ENCODE measurements at places on chromosomes 13 and 19.
A peak's percentile ranks its signal among the peaks of the same experiment; 100 is the strongest.

- ATAC-seq = peak; percentile 8
These were observed at the start of gene CLEC11A for GRCh38 chr19:50723069-50723468. Gene CLEC11A, plus strand, starts transcription at chr19:50723364. Its CDS starts 162 bp downstream, at chr19:50723526.

GRCh38 chr19:42255766-42256745 is 1.1 kb upstream of the ERF start:
- peak; percentile 3 for ATAC-seq

- ATAC-seq = no peak
These were observed 80.5 kb downstream of the MBNL2 start for GRCh38 chr13:97302611-97303010.

DNA sequence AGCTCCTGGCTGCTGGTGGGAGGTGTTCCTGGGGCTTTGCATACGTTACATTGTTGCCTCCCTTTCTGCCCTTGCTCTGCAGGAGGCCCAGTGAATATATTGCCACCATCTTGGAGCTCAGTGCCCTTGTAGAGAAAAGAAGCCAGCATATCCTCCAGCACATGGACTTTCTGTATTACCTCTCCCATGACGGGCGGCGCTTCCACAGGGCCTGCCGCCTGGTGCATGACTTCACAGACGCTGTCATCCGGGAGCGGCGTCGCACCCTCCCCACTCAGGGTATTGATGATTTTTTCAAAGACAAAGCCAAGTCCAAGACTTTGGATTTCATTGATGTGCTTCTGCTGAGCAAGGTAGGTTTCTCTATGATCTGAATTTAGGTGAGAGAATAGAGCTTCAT is 10.5 kb downstream of the CYP4F12 start:
- ATAC-seq = no peak

DNA sequence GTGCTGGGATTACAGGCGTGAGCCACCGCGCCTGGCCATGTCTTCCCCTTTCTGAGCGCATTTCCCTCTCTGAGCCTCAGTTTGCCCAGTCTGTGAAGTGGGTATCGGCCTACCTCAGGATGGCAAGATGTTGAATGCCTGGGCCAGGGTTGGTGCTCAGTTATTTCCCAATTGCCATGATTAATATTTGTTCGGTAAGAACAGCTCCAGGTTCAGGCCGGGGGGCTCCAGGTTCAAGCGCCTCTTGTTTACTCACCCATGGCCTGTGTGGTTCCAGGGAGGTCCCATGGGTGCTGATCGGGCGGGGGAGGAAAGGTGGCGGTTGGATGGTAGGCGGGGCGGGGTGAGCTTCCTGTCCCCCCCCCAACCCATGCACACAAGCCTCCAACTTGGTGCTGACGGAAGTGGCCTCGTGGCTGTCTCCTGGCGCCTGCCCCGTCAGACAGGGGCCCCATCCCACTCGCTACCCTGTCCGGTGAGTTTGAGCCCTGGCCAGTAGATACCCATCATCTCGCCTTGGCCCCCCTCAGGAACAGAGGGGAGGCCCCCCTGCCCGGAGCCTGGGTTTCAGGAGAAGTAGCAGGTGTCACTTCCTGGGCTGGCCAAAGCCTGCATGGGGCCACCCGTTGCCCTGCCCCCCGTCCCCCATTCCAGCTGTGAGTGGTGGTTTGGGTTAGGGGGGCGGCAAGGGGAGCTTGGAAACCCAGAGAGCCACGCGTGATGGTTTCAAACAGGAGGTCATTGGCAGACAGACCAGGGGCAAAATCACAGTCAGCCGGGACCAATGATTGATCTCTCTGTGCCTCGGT is at the start of gene FCHO1:
TSS of gene FCHO1 (plus strand) at position 375 of the 809 bp plus-strand sequence. CDS start 3,688 bp downstream, outside the sequence.
- ATAC-seq = no peak

- no peak for ATAC-seq
These were observed 826 bp upstream of the BSG start for GRCh38 chr19:571566-571974.

DNA sequence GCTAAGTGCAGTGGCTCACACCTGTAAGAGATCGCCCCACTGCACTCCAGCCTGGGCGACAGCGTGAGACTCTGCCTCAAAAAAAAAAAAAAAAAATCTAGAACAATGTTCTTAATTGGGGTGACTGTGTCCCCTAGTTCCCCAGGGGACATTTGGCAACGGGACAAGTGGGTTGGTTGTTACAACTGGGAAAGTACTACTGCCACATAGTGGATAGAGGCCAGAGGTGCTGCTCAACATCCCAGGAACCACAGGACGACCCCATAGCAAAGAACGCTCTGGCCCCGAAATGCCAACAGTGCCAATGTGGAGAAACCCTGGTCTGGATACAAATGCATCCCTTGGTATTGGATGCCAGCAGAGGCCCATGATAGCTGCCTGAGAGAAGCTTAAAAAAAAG is 11.8 kb downstream of the NLRP12 start:
- no peak for ATAC-seq

DNA sequence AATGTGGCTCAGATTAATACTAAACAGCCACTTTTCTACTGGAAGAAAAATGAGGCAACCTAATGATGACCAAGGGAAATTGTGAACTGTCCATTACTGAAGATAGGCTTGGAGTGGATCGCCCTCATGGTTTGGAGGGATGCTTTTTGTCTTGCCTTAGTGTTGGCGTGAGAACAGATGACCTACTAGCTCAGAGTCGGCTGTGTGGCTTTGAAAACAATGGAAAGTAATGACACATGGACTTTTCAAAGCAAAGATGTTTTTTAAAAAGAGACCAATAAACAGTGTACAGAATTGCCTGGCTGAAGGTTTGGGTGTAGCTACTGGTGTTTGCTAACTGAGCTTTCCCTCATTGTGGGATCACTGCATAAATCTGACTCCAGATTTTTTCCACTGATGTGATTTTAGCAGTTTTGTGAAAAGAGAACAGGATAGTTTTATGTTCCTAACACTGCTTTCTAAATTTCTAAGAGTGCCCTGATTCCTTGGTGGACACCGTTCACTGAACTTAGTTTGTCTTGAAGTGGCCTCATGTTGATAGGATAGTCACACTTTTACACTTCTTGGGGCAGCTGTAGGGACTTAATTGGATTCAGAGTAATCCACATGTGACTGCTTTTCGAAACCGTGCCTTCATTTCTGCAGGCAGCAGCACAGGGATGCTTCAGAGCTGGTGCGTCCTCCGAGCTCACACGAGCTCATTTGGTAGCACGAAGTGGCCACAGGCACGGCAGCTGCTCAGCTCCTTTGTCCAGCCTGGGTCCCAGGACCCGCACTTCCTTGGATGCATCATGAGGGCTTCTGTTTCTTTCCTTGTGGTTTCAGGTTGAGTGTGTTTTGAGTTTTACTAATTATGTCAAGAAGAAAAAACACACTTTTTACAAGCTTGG is 4.3 kb downstream of the CEBPG start:
- ATAC-seq = no peak

DNA sequence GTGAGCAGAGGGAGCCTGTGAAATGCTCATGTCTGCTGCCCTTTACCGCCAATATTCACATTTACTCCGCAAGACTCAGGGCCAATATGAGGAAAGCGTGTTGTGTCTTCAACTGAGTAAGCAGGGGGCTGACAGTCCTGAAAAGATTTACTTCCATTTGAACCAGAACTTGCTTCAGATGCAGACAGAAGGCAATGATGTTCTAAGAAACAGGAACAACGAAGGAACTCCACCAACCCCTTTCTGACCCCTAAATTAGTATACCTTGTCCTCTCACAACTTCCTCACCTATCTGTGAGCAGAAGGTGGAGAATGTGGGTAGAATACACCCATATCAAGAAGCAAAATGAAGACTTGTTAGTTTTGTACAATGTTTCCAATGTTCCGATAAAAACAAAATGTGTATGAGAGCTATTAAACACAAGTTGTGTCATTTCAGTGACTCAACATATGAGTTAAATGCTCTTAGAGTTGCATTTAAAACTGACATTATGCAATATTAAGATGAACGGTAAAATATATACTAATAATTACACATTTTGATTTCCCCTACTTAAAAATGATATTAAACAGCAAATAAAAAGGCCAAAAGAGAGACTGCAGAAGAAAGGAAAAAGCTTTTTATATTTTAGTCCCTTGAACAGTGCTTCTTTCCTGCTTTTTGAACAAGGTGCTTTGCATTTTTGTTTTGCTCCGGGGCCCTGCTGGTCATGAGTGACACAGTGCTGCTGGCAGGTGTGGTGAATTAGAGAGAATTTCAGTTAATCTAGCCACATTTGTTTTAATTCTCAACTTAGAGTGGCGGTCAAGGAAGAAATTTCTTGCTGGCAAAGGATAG is 16.0 kb downstream of the TMEM272 start:
- no peak for ATAC-seq

GRCh38 chr19:10871711-10872545 is 575 bp downstream of the CARM1 start:
- ATAC-seq = peak; percentile 0

GRCh38 chr19:7230826-7231225 is 63.4 kb downstream of the INSR start:
- ATAC-seq = peak; percentile 64

- ATAC-seq = no peak
These were observed 35.5 kb downstream of the DOT1L start for GRCh38 chr19:2199215-2199614.

DNA sequence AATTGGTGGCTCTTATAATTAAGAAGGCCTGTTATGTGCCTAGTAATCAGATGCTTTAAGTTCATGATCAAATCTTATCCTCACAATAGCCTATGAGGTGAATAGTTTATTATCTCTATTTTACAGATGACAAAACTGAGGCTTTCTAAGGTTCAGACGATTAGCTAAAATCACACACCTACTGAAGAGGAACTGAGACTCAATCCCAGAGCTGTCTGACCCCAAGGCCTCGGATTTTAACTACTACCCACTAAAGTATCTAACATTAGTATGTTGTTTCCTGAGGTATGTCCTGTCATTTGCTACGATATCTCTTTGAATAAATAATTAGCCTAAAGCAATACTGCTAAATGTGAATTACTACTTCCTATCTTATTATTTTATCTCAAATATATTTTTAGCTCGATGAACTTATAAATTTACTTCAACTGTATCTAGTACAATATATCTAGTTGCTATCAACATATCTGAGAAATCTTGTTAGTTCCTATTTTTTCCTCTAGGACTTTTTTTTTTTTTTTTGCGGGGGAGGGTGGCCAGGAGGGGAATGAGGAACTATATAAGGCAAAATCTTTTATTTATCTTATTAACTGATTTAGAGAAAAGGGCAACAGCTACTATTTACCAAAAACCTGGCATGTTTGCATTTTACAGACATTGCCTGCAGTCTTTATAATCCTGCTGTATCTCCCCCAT is 118.5 kb downstream of the ABCC4 start:
- ATAC-seq = no peak

DNA sequence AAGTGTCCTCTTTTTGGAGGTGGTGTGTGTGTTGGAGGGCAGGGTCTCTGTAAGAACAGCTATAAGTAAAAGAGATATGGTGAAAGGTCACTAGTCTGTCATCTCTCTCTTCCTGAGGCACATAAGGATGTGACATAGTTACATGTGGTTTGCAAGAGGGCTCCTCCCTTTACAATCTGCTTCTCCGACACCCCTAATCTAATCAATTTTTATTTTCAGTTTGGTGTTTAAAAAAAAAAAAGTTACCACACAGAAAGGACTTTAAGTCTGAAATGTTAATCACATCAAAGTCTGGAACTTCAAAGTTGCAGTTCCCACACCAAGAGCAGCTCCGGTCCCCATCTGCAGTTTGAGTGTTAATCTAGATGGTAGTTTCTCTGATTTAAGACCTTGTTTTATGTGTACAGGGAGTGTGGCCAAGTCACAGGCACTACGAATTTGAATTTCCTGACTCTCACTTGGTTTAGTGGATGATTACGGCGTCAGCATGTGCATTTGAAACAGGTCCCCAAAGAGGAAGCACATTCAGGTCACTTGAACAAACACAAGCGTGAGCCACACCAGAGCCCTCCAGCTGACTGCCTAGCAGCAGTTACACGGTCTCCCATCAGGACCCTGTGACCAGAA is 53.1 kb downstream of the FOXO1 start:
- peak; percentile 46 for ATAC-seq

DNA sequence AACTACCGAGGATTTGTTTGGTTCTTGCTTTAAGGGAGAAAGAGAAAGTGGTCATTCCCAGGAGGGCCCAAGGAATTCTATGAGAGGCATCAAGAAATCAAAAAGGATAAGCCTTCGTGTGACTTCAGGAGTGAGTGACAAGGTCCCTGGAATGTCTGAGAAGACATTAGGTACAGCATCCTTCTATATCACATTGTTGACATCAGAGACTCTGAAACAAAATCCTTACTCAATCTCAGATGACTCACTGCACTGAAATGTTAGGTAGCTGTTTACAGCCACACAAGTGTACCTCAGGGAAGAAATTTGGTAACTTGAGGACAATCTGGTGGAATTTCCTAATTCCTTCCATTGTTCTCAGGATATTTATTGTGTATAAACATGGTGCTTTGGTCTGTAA is 7.9 kb upstream of the LGALS14 start:
- no peak for ATAC-seq

DNA sequence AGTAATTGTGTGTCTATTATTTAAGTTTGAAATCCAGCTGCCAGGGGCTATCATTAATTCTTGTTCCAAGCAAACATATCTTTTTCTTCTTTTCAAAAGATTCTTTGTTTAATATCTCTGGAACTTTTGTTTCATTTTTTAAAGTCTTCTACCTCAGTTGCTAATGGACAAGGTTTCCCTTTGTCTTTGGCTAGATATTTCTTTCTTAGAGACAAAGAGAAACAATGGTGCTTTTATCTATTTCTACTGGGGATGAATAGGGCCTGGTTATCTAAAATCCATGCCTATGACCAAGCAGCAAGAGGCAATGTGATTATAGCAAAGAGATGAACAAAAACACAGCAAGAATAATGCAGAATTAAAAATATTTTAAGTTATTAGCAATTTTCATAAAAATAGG is 661.3 kb upstream of the KLF12 start:
- no peak for ATAC-seq

- ATAC-seq = no peak
These were observed 179.8 kb downstream of the COG6 start for GRCh38 chr13:39835253-39835652.

- ATAC-seq = no peak
These were observed 133.9 kb upstream of the ARGLU1 start for GRCh38 chr13:106701771-106702341.

GRCh38 chr13:87736849-87737385 is 65.7 kb downstream of the SLITRK5 start:
- no peak for ATAC-seq

GRCh38 chr19:34244611-34245299 is 9.6 kb upstream of the GARRE1 start:
- ATAC-seq = no peak

DNA sequence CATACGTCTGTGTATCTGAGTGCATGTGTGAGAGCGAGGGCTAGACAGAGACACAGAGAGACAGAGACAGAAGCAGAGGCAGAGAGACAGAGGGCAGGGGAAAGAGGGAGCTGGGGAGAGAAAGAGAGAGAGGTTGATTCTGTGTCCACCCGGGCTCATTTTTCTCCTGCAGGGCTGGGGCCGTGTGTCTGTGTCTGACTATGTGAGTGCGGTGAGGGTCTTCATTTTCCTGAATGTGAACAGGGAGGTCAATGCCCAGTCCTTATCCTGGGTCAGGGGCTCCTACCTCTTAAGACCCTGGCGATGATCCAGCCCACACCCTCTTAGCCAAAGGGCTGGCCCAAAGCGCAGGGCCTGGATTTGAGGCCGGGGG is 17.7 kb downstream of the LRRC4B start:
- ATAC-seq = no peak

GRCh38 chr13:77919246-77919920 is 752 bp upstream of the EDNRB start:
- peak; percentile 81 for ATAC-seq

- ATAC-seq = no peak
These were observed 127.4 kb downstream of the MAB21L1 start for GRCh38 chr13:35349052-35349451.

All from gastroesophageal sphincter (tissue), 4 donors.